ENCODE measurements at places on chromosomes 12 and 14. TPM values are rescaled to one million over a fixed set of nuclear protein-coding genes. Genes with fewer than 3 reads are reported as not detected.

The RNASE7 gene
- total RNA-seq: 0.74 TPM

The P3H3 gene
- total RNA-seq: 28.8 TPM

The PMCH gene
- not detected for total RNA-seq

The PCBP2 gene
- 534 TPM for total RNA-seq

The FZD10 gene
- total RNA-seq: 1.5 TPM

The KRT85 gene
- not detected for total RNA-seq

The LACRT gene
- total RNA-seq: not detected

The UNC79 gene
- 0.32 TPM for total RNA-seq

DNA sequence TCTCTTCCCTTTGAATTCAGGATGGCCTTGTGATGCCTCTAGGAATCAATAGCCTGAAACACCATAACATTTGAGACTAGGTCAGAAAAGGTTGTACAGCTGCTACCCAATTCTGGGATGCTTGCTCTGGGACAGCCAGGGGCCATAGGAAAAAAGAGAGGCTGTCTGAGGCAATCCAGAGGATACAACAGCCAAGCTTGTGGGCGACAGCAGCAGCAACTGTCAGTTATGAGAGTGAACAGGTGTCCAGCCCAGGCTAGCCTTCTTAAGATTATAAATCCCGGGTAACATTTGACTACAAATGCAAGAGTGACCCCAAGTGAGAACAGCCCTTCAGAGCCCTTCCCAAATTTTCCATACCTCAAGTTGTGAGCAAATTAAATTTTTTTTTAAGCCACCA lies 11.1 kb downstream of the DCN start:
- H3K27ac ChIP-seq: no peak overlapping the region
- no peak overlapping the region for H3K4me3 ChIP-seq
- no peaks in the 10 kb centered on the region for H3K4me1 ChIP-seq
- H3K27me3 ChIP-seq: no peaks in the 10 kb centered on the region
- DNase-seq: no peak

DNA sequence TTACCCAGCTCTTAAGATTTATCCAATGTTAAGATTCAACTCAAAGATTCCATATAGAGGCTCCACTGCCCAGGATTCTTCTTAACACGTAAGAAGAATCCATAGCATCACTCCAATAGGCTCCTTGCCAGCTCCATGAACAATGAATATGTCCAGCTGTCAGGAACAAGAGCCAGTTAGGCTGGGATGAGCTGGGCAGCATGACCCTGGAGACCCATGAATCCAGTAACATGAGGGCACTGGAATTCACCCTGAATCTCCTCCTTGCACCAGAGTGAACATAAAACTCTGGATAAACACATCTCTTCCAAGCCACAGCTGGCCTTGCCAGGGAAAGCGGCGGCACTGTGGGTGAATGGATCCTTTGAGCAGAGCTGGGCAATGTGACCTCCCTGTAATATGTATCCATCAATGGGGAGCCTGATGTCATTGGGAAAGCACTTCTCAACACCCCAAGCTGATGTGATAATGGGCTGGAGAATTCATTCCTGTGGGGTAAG lies 24.4 kb upstream of the TC2N start:
- H3K27ac ChIP-seq: no peak overlapping the region
- DNase-seq: no peak

GRCh38 chr12:105084251-105085250 lies at the start of gene ALDH1L2:
Gene ALDH1L2 (minus strand): TSS chr12:105084458. CDS start chr12:105084436, 22 bp downstream.
- peak within 1 kb of the TSS; percentile 20 for H3K27ac ChIP-seq
- H3K4me3 ChIP-seq: peak within 1 kb of the TSS; percentile 37
- peak; percentile 54 for DNase-seq
- H3K27me3 ChIP-seq: no peaks in the 10 kb centered on the region
- no peaks in the 10 kb centered on the region for H3K36me3 ChIP-seq
- H3K4me1 ChIP-seq: no peaks in the 10 kb centered on the region

- no peaks in the 10 kb centered on the region for H3K27me3 ChIP-seq
- no peaks in the 10 kb centered on the region for H3K36me3 ChIP-seq
- no peak overlapping the region for H3K27ac ChIP-seq
- H3K4me3 ChIP-seq: no peak overlapping the region
- no peak for DNase-seq
These were observed 394.2 kb downstream of the FSCB start for GRCh38 chr14:44112774-44113460.

DNA sequence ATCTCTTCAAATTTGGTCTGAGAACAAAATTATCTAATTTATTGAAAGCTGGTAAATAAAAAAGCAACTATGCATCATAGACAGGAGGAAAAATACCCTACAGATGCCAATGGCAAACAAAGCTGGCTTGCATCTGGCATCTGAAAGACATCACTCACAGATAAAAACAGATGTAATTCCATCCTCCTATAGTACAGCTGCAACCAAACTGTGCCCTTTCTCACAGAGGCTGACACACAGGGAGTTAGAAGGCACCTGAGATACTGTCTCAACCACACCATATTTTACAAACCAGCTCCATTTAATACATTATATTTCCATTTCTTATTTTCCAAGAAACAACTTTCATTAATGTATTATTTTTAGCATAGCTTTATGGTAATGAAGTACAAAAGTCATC lies 39.4 kb downstream of the DUSP16 start:
- no peak overlapping the region for H3K4me3 ChIP-seq
- H3K4me1 ChIP-seq: peaks cover 6% of the 10 kb centered on the region
- H3K27ac ChIP-seq: peak overlapping the region; percentile 54
- H3K36me3 ChIP-seq: no peaks in the 10 kb centered on the region
- no peaks in the 10 kb centered on the region for H3K27me3 ChIP-seq

GRCh38 chr12:39972119-39972518 lies 133.8 kb downstream of the SLC2A13 start:
- no peaks in the 10 kb centered on the region for H3K4me1 ChIP-seq
- no peak for DNase-seq
- H3K27me3 ChIP-seq: no peaks in the 10 kb centered on the region
- H3K4me3 ChIP-seq: no peak overlapping the region
- no peaks in the 10 kb centered on the region for H3K36me3 ChIP-seq

- no peak overlapping the region for H3K27ac ChIP-seq
- no peak for DNase-seq
- H3K36me3 ChIP-seq: no peaks in the 10 kb centered on the region
These were observed 25.4 kb downstream of the AP5M1 start for GRCh38 chr14:57293866-57294837.

DNA sequence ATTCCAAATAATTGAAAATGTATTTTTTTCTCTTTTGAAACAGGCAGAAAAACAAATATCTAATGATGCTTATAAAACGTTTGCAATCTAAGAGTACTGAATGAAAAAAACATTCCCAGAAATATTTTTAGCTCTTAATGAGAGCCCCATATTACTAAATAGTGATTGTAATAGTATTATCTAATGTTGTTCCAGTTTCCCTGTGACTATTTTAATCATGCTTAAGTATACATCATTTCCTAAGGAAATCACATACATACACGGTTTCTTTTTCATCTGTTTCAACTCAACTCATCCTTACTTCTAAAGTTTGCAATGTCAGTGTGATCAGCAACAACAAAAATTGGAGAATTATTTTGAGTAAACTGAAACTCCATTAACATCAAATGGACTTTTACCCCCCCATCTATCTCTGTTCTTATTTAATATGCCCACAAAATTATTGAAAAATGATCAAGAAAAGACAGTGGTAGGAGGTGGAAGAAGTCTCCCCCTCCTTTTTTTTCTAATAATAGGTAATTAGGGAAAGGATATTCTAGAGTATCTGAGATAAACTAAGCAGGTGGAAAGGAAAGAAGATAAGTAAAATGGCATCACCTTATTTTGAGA lies 530.1 kb upstream of the ATP2B1 start:
- no peaks in the 10 kb centered on the region for H3K36me3 ChIP-seq
- no peak overlapping the region for H3K4me3 ChIP-seq
- no peak overlapping the region for H3K27ac ChIP-seq
- H3K27me3 ChIP-seq: no peaks in the 10 kb centered on the region

- H3K27ac ChIP-seq: no peak overlapping the region
- no peaks in the 10 kb centered on the region for H3K27me3 ChIP-seq
- H3K4me1 ChIP-seq: no peaks in the 10 kb centered on the region
- no peak overlapping the region for H3K4me3 ChIP-seq
- H3K36me3 ChIP-seq: no peaks in the 10 kb centered on the region
These were observed 182.8 kb downstream of the ASCL1 start for GRCh38 chr12:103140286-103140685.

GRCh38 chr12:31203261-31203660 lies 122.7 kb downstream of the SINHCAF start:
- no peaks in the 10 kb centered on the region for H3K4me1 ChIP-seq
- H3K4me3 ChIP-seq: no peak overlapping the region
- no peak for DNase-seq
- no peak overlapping the region for H3K27ac ChIP-seq
- no peaks in the 10 kb centered on the region for H3K27me3 ChIP-seq

DNA sequence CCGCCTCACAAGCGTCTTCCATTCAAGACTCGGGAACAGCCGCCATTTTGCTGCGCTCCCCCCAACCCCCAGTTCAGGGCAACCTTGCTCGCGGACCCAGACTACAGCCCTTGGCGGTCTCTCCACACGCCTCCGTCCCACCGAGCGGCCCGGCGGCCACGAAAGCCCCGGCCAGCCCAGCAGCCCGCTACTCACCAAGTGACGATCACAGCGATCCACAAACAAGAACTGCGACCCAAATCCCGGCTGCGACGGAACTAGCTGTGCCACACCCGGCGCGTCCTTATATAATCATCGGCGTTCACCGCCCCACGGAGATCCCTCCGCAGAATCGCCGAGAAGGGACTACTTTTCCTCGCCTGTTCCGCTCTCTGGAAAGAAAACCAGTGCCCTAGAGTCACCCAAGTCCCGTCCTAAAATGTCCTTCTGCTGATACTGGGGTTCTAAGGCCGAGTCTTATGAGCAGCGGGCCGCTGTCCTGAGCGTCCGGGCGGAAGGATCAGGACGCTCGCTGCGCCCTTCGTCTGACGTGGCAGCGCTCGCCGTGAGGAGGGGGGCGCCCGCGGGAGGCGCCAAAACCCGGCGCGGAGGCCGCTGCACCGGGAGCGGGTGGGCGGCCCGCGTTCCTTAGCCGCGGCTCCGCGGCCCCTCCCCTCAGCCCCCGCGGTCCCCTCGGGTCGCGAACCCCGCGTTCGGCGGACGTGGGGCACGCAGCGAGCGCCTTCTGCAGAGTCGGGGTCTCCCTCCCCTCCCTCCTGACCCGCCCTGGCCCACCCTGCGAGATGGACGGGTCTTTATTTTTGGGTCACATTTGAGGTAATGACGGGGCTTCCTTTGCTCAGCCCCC lies at the start of gene UBC:
UBC (minus strand) TSS at position 259 of the 847 bp plus-strand sequence. CDS start 879 bp downstream, outside the sequence.
- H3K36me3 ChIP-seq: no peaks in the 10 kb centered on the region
- H3K27me3 ChIP-seq: no peaks in the 10 kb centered on the region
- peak; percentile 92 for DNase-seq

- no peak overlapping the region for H3K4me3 ChIP-seq
- DNase-seq: no peak
- no peak overlapping the region for H3K27ac ChIP-seq
- H3K36me3 ChIP-seq: no peaks in the 10 kb centered on the region
- H3K27me3 ChIP-seq: no peaks in the 10 kb centered on the region
These were observed 23.8 kb downstream of the DNM1L start for GRCh38 chr12:32702946-32703345.

DNA sequence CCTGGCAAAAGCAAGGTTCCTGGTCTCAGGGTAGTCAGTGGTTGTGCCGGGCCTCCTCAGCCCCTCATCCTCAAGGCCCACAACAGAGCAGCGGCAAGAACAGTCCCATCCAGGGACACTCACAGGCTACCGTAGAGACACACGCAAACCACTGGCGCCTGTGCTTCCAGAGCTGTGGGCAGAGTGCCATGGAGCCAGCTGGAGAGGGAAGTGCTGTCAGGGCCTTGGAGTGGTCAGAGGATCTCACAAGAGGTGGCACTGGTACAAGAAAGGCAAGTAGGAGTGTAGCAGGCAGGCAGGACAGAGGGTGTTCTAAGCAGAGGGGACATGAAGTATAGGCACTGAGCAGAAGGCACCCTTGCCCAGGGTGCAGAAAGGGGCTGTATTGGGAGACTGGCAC lies 34.6 kb downstream of the ANKRD9 start:
- H3K4me1 ChIP-seq: peaks cover 18% of the 10 kb centered on the region
- no peak overlapping the region for H3K27ac ChIP-seq
- DNase-seq: peak; percentile 33
- no peaks in the 10 kb centered on the region for H3K27me3 ChIP-seq

Measured in prostate gland (tissue), 2 donors.